ENCODE measurements at places on chromosomes 11 and 22. TPM values are rescaled to one million over a fixed set of nuclear protein-coding genes. Genes with fewer than 3 reads are reported as not detected.

Gene MYOD1
- 1.1 TPM for total RNA-seq

Gene NLRP14
- total RNA-seq, result 0.42 TPM

Gene SLC25A22
- 7.5 TPM for total RNA-seq

Gene BDNF
- total RNA-seq, result 3.3 TPM

Gene ARSA
- 8.7 TPM for total RNA-seq

Gene KLHDC7B
- 0.11 TPM for total RNA-seq

Gene SYT8
- total RNA-seq, result 3.4 TPM

Gene DRAP1
- total RNA-seq, result 36.7 TPM

Gene MMP8
- 1.3 TPM for total RNA-seq

Gene AQP11
- total RNA-seq, result 2.5 TPM

Gene TTC17
- total RNA-seq, result 222 TPM

Gene OTOG
- total RNA-seq, result 0.05 TPM

Gene KRTAP5-10
- not detected for total RNA-seq

Gene FAM111B
- 25.9 TPM for total RNA-seq

Gene ARHGAP42
- total RNA-seq, result 51.6 TPM

Gene CHRNA10
- total RNA-seq, result 0.48 TPM

Gene IGF2
- 362 TPM for total RNA-seq

Gene ANO9
- 1.3 TPM for total RNA-seq

Gene MN1
- total RNA-seq, result 9.1 TPM

Gene NELL1
- total RNA-seq, result 5.4 TPM

Gene CCDC15
- 12.1 TPM for total RNA-seq

Gene NRGN
- 0.37 TPM for total RNA-seq

Gene NUCB2
- 174 TPM for total RNA-seq

Gene BTG4
- total RNA-seq, result not detected

Gene PPM1F
- 30.8 TPM for total RNA-seq

Gene MRPL17
- 29.9 TPM for total RNA-seq

Gene CRYBB2
- not detected for total RNA-seq

Gene ACR
- total RNA-seq, result not detected

Gene C11orf24
- total RNA-seq, result 21.7 TPM

Gene DGCR6L
- total RNA-seq, result 22.8 TPM

Gene CARD16
- total RNA-seq, result 16.2 TPM

Gene HORMAD2
- total RNA-seq, result not detected

Gene CAT
- 165 TPM for total RNA-seq

Gene OR52H1
- total RNA-seq, result 2.2 TPM

Gene OR8A1
- total RNA-seq, result not detected

Gene HOATZ
- total RNA-seq, result not detected

Gene IGLL1
- total RNA-seq, result not detected

Gene PNPLA3
- 0.37 TPM for total RNA-seq

Gene OR52I2
- not detected for total RNA-seq

Gene ADAMTS15
- total RNA-seq, result 16.4 TPM

Gene KRTAP5-9
- not detected for total RNA-seq

Gene ANO5
- 15.4 TPM for total RNA-seq

Gene KCNQ1OT1
- total RNA-seq, result 24.7 TPM

Gene POU2AF2
- not detected for total RNA-seq

Gene TRIM48
- total RNA-seq, result not detected

Gene MUC15
- 5.8 TPM for total RNA-seq

Gene CREB3L1
- 44.3 TPM for total RNA-seq

Gene SSTR3
- total RNA-seq, result not detected

Gene CARNS1
- 0.63 TPM for total RNA-seq

All from urinary bladder (tissue), 4 donors.